ENCODE measurements at places on chromosomes 7 and 10.
A peak's percentile ranks its signal among the peaks of the same experiment; 100 is the strongest.

- DNase-seq, result peak; percentile 50
Measured at GRCh38 chr7:44157116-44158080, 16.3 kb upstream of the MYL7 start.

DNA sequence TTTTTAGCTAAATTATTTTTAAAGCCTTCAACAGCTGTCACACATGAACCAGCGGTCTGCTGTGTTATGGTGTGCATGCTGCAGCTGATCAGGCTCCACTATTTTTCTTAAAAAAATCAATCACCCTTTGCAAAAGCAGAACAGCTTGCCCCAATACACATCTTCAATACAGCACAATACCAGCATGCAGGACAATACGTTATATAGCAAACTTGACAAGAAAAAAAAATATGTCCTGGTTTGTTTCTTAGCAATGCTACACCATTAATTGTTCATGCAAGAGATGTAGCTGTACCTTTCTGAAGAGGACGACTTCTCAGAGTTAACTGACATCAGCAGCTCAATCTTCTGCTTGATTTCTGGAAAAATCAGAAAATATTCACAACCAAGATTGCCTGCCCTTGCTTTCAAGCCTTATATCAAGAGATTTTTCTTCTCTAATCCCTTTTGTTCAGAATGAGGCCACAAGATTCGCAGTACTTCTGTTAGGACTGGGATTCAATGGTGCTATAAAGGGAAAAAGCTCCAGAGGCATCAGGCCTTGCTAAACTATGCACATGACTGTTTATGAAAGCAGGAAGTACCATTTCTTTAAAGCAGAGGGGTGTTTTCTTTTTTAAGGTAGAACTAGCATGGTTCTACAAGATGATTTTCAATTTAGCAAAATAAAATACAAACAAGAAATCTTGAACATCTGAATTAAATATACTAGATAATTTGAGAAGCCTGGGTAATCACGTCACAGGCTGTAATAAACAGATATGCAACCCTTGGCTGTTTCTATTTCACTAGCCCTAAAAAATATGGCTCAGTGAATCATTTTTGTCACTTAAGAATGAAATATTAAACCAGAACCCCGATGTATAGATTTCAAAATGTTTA lies 120.0 kb downstream of the SRPK2 start:
- no peak for DNase-seq

- no peak for DNase-seq
Measured at GRCh38 chr7:54090652-54091213, 451.4 kb upstream of the VSTM2A start.

GRCh38 chr10:26528715-26529393 lies 90.7 kb downstream of the APBB1IP start:
- no peak for DNase-seq

- peak; percentile 49 for DNase-seq
Measured at GRCh38 chr10:57015595-57016318, 654.7 kb upstream of the ZWINT start.

DNA sequence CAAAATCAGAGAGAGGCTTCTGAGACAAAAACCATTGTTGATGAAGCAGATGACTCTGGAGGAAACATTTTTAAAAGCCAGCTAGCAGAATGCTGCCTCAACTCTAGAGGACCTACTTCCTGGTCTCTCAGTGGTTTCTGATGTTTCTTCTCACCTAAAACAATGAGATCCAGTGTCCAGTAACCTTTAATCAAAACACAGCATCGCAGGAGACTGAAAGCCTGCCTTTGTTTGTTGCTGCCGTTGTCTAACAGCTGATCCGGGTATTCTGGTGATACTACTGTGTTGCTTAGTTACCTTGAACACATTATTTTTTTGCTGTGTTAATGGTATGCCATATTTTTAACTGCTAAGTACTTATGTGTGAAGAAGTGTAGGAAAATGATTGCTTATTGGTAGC lies 70.9 kb downstream of the WIPF3 start:
- no peak for DNase-seq

GRCh38 chr7:79285756-79286155 lies 167.7 kb downstream of the MAGI2 start:
- DNase-seq, result no peak

DNA sequence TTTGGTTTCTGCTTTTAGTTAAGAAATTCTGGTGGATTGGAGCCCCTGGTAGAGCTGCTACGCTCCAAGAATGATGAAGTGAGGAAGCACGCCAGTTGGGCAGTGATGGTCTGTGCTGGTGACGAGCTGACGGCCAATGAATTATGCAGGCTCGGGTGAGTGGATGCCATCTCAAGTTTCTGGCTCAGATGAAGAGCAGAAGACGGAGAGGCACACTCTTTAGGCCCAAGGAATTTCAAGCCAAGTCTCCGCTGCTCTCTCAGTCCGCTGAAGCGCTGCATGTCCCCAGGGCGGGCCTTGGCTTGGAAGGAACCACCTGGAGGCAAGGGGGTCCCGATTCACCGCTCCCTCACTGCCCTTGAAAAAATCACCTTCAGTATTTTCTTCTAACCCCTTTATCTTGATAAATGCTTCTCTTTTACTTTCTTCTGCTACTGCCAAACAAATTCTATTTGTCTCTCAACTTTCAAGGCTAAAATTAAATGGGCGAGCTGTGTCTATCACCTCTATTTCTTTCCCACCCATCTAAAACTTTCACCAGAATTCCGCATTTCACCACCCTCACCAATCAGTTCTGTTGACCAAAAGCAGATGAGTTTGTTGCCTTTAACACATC lies 74.2 kb downstream of the ARMC3 start:
- no peak for DNase-seq

DNA sequence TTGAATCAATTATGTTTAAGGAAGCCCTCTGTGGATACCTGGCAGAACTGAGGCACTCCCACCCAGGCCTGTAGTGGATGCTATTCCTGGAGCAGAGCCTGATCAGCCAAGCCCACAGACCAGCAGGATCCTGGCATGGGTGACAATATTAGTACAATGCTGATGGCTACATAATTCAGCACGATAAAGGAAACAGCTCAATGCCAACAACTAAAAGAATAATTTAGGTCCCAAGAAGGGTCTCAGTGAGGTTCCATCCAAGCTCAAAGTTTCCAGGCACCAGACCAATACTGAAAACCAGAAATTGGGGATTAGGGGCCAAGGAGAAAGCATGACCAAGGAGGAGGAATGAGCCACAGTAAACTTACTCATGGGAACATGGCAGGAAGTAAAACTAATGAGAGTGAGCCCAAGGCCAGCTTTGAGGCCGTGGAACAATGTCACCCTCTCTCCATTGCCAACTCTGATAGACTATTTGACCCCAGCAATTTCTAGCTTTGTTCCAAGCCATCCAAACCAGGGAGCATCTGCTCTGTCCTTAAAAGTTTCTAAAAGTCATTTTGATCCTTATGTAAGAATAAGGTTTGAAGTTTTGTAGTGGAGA lies 1082.4 kb downstream of the KCNMA1 start:
- DNase-seq, result no peak

GRCh38 chr7:49855281-49855980 lies 82.0 kb downstream of the VWC2 start:
- DNase-seq, result no peak

DNA sequence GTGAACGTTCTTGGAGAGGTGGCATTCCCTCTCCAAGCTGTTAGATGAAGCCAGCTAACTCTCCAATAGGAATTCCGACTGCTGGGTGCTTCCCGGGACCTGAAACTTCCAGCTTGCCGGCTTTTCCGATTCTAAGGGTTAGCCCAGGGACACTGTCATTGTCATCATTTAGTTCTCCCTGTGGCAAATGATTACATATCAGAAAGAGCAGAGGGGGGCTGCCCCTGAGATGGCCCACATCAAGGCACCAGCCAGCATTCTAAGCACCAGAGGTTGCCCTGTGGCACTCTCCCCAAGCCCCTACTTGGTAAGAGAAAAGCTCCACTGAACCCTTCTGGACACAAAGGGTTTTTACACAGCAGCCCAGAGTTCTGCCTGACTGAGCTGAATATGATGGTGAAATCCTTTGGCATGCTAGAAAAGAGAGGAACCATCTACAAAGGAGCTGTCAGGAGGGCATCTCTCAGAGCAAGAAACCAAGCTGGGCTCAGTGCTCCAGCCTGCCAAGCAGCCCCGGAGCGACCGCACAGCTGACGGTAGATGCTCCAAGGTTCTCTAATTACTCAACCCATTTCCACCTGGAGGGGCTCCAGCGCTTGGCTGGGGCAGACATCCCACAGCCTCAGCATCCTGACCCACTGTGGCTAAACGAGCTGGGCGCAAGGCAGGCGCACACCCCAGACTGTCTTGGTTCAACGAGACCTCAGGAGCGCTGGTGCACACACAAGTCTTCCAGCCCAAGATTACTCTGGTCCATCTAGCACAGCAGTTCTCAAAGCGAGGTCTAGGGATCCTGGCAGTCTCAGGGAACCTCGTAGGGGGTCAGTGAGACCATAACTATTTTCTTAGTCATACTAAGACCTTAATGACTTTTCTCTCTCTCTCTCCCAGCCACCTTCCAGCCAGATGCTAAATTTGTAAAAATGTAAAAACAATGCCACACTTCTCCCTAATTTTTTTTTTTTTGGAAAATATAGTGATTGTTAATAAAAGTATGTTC lies 160.5 kb downstream of the GFRA1 start:
- DNase-seq, result no peak

DNA sequence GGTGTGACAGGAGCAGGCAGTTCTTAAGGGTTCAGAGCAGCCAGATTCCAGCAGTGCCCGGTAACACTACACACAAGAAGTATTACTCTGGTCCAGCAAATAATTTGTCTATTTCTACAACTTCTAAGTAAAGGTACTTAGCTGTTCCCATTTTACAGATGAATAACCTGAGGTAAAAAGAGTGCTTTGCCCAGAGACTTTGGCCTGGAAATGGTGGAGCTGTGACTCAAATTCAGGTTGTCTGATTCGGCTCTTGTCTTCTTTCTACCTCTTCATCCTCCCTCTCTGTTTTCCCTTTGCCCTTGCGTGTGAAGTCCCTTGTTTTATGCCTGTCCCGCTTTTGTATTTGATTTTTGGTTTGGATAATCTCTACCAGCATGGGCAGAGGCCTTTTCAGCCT lies 17.1 kb downstream of the SFRP5 start:
- no peak for DNase-seq

DNA sequence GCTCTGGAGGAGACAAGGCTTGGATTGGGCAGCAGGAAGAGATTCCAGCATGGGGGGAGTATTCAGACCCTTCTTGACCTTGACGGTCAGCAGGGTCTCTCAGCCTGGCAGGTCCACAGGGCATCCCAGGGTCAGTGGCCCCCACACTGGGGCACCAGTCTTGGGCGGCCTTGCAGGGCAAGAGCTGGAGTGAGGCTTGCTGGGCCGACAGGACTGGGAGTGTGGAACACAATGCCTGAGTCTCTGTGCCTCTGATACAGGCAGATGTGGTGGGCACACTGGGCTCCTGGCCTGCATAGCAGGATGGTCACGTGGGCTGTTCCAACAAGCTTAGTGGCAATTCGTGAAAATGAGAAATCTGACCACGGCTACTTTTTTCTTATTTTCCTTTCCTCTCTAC lies 229.7 kb downstream of the TCERG1L start:
- DNase-seq, result no peak

GRCh38 chr10:132630666-132631337 lies 93.2 kb downstream of the INPP5A start:
- DNase-seq, result peak; percentile 92

DNA sequence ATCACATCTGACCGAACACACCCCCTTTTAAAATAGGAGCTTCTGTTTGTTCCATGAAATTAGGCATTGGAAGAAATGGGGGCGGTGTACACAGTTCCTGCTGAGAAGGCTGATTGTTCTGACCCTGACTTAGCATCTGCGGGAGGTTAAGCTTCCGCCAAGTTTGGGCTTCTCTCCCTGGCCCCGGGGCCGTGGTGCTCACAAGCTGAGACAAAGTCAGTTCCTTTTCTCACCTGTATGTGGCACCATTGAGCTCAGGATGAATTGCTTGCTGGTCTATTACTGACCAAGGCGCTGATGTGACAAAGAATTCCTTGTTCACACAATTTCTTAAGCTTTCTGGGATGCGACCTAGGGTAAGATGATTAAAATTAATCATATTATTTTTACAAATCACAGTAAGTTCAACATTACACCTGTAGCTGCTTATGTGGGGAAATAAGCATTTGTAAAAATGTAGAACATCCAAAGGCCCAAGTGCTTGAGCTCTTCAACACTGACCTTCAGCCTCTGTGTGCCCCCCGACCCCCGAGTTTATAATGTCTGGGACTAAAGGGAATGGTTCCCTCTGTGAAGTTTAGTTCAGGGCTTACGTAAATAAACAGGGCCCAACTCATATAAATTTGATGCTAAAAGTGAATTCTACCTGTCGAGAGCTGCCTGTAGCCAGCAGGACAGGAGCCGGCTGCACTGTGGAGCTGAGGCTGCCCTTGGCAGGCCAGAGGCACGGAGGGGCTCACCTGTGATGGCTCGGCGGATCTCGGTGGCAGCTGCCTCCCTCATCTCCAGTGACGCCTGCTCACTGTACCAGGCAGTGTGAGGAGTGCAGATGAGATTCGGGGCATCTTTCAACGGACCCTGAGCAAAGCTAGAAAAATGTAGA lies 50.8 kb downstream of the ZRANB1 start:
- DNase-seq, result peak; percentile 84

DNA sequence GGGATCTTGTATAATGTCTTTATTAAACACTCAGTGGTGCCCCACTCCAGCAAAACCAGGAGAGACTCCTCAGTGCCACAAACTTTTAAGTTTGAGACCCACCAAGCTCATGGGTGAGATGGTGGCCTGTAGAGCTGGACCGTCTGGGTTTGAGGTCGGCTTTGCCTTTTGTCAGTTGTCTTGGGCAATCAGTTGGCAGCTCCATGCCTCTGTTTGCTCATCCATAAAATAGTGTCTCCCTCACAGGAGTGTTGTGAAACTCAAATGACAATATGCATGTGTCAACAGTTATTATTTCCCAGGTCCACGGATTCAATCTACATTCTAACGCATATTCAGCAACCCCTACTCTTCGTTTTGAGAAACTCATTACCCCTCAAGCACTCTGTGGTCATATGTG lies 367.8 kb upstream of the C7orf33 start:
- no peak for DNase-seq

- no peak for DNase-seq
Measured at GRCh38 chr7:42138691-42139090, 98.3 kb downstream of the GLI3 start.

DNA sequence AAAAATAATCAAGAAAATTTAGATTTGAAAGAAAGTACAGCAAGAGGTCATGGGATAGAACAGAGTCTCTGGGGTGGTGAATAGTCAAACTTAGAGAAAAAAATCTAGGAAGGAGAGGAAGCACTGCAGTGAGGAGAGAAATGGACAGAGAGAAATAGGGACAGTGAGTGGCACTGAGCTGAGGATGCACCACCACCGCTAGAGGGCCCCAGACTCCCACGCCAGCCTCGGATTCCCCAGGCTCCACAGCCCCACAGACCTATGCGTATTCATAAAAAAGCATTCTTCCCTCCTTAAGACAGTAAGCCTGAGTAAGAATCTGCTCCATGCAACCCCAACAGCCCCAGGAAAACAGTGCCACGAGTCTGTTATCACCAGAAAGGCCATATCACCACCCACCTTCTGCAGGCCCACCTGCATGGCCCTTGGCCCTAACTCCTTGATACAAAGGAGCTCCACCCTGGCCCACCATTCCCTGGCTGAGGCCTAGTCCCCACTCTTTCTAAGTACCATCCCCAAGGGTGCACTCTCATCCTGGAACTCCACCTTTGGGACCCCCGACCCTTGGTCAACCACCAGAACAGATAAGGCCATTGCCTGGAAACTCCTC lies 91.0 kb downstream of the ALOX5 start:
- peak; percentile 92 for DNase-seq

GRCh38 chr7:13050703-13051102 lies 363.3 kb downstream of the ARL4A start:
- no peak for DNase-seq

- DNase-seq, result no peak
Measured at GRCh38 chr7:133705596-133705995, 421.5 kb upstream of the LRGUK start.
